ENCODE measurements at places on chromosomes 5 and 9.

DNA sequence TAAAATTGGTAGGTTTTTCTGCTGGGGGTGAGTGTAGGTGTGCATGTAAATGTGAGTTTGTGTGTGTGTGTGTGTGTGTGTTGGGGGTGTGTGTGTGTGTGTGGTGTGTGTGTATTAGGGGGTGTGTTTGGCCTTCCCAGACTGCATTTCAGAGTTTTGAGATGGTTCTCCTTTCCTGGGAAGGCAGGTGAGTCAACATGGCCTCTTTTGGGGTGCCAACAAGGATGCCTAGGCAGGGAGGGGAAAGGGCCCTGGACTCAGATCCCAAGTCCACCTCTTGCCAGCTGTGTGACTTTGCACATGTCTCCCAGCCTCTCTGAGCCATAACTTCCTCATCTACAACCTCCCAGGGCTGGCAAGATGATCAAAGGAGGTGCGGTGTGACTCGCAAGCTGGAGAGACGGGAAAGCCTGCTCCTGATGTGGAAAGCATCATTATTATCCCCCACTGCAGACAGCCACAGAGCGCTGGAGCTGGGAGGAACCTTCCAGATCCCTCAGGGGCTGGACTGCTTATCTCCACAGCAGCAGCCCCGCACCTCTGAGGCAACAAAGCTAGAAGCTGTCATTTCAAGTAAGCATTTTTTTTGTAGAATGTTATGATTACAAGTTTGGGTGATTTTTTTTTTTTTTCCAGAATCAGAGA lies 63.5 kb upstream of the TBC1D2 start:
- DNase-seq = no peak

GRCh38 chr5:143569722-143570567 lies 166.5 kb upstream of the NR3C1 start:
- no peak for DNase-seq

- DNase-seq = no peak
Observed at GRCh38 chr9:114096866-114097612, 2.1 kb downstream of the KIF12 start.

DNA sequence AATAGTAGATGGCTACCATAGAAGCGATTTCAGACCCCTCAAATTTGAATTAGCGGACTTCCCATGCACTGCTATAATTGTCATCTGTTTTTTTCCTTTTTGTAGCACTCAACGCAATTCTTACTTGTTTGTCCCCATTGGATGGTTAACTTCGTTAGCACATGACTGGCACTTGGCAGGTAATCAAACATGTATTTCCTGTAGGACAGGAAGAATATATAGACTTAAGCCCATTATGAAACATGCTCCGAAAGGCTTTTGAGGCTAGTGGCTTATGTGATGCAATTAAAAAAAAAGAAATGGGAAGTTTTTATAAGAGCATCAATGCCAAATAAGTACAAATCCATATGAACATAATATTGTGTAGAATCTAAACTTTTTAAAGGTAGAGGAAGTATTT lies 301.2 kb downstream of the PSAT1 start:
- DNase-seq = no peak

- no peak for DNase-seq
Observed at GRCh38 chr5:1039706-1040260, 31.2 kb downstream of the NKD2 start.

GRCh38 chr5:103522586-103522985 lies 40.0 kb downstream of the NUDT12 start:
- no peak for DNase-seq

GRCh38 chr5:10602031-10602806 lies 38.3 kb downstream of the ANKRD33B start:
- no peak for DNase-seq

Measured in CD4-positive, alpha-beta T cell treated with Interleukin-6 for 4 hours (primary cell).